ENCODE measurements at places on chromosomes 2 and 18.

DNA sequence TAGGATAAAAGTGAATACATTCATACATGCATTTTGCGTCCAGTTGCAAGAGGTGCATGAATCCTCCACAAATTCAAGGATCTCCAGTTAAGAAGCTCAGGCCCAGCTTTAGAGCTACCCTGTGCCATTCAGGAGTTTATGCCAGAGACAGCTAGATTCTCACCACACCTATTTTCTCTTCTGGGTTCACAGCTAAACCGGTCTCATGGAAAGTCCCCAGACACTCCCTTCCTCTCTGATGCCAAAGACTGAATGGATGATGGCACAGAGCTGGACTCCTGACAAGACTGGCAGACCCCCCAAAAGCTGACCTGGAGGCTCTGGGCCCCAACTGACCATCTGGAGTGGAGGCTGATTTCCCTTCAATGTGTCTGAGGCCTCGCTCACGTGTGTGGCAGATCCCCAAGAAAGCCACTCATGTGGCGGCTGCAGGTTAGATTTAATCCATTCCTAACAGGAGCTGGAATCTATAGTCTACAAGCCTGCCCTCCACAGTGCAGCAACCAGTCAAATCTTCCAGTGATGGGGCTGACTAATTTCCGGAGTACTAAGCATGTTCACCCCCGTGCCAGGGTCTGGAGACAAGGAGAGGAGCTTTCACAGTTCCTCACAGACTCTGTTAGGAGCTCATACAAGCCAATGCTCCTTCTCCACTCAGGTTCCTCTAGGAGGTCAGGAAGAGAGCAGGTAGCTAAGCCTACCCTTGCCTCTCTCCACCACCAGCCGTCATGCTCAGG, 257.1 kb downstream of the BCL11A start:
- DNase-seq, result no peak

DNA sequence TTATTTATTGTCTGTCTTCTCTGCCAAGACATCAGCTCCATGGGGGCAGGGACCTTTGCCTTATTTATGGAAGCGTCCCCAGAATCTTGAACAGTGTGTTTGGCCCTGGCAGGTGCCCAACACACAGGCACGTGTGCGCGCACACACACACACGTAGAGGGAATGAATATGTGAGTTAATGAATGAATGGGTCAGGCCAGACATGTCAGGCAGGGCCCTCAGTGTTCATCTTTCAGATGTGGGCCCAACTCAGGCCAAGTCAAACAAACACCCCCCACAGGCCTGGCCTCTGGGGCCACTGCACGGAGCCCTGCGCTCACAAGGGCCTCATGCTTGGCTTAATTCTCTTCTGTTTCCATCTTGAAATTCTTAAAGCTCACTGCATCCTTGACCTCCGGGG, 54.1 kb downstream of the DYSF start:
- no peak for DNase-seq

- peak; percentile 33 for DNase-seq
Observed at GRCh38 chr2:98515250-98515991, 70.8 kb downstream of the INPP4A start.

GRCh38 chr2:23208339-23208738, 176.6 kb upstream of the KLHL29 start:
- no peak for DNase-seq

DNA sequence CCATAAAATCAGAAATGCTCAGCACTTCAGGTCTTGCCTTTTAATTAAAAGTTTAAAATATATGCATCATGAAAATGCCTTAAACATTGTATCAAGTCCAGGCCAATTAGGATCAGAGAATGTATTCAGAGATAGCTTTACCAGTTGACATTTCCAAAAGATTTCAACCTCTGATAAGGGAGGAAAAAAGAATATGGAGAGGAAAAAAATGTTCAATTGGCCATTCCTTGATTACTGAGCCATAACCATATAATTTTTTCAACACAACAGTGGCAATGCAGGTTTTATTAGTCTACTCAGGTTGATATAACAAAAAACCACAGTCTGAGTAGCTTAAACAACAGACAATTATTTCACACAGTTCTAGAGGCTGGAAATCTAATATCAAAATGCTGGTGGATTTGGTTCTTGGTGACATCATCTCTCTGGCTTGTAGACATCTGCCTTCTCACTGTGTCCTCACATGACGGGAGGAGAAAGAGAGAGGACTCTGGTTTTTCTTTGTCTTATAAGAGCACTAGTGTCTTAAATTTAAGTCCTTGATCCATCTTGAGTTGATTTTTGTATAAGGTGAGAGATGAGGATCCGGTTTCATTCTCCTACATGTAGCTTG, 111.9 kb downstream of the IRS1 start:
- peak; percentile 15 for DNase-seq

DNA sequence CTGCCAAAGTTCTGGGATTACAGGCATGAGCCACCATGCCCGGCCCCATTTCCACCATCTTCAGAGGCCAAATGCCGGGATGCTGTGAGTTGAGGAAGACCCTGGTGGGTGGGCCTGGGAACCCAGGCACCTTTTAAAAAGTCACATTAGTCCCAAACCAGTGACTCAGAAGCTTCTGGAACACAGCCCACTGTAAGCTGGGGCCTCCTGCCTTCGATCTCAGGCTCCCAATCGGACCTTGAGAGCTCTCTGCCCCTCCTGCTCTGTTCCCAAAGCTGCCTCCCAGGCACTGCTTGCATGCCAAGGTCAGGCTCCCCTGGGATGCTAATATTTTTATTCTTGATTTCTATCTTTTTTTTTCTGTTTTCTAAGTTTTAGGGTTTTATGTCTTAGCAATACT, 4.2 kb downstream of the ADCY3 start:
- DNase-seq, result no peak

DNA sequence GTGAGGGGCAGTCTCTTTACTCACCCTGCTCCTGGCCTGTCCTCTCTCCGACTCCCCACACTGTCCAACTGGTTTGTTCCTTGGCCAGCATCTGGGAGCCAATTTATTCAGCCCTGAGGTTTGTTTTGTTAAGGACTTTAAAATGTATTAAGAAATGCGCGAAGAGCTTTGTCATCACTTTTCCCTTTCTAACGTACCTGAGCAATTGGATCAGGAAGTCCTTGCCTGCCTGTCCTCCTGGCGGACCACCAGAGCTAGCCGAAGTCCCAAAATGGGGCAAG, 164.7 kb upstream of the MSH6 start:
- no peak for DNase-seq

GRCh38 chr2:158730621-158731140, 64.4 kb upstream of the DAPL1 start:
- no peak for DNase-seq

- DNase-seq, result no peak
Observed at GRCh38 chr18:32742579-32742978, 30.2 kb downstream of the KLHL14 start.

GRCh38 chr2:168583710-168584521, 127.8 kb downstream of the CERS6 start:
- peak; percentile 79 for DNase-seq

GRCh38 chr2:166230724-166231070, 102.9 kb upstream of the SCN1A start:
- peak; percentile 68 for DNase-seq

GRCh38 chr2:126946318-126947102, 47.8 kb downstream of the TEX51 start:
- no peak for DNase-seq

GRCh38 chr18:27860701-27861107, 316.2 kb downstream of the CDH2 start:
- DNase-seq, result peak; percentile 26

GRCh38 chr2:208266936-208267335, 881 bp downstream of the PIKFYVE start:
- peak; percentile 55 for DNase-seq

GRCh38 chr2:62293151-62293489, 97.2 kb downstream of the B3GNT2 start:
- no peak for DNase-seq

DNA sequence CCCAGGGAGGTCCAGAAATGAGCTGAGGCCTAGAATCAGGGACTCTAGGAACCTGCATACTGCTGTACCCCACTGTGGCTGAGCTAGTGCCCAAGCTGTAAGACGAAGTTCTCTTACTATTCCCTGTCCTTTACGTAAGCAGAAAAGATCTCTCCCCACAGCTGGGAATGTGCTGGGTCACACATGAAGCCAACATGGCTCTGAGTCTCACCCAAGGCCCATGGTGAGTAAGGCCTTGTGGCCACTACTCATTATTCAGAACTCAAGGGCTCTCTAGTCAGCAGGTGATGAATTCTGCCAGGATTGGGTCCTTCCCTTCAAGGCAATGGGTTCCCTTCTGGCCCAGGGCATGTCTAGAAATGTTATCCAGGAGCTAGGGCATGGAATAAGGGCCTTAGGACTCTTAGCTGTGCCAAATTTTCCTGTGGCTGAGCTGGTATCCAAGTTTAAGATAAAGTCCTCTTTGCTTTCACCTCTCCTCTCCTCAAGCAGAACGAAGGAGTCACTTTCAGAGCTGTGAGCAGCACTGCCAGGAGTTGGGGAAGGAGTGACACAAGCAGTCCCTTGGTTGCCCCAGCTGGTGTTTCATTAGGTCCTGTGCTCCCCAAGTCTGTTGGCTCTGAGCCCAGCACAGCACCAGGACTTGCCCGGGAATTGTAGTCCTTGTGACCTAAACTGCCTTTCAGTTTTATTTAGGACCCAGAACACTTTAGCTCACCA, 707.6 kb downstream of the SLC4A3 start:
- DNase-seq, result peak; percentile 12

DNA sequence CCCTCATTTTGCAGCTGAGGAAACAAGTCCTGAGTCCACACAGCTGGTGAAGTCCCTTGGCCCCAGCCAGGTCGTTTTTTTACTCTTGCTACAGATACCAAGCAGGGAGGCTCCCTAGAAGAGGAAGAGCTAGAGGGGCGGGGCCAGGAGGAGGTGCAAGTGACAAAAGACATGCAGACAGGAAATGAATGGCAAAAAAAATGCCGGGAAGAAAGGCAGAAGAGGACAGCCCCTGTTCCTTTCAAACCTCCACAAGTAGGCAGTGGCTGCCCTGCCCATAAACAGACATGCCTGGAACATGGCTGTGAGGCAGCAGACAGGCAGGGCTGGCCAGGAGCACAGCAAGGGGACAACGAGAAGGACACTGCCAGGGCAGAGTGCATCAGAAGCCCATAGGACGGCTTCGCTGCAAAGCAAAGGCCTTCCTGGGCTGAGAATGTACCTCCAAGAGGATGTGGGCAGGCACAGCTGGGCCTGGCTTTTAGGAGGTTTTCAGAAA, 108.7 kb downstream of the ZBTB7C start:
- peak; percentile 8 for DNase-seq

GRCh38 chr18:48595703-48596218, 56.9 kb downstream of the CTIF start:
- no peak for DNase-seq

DNA sequence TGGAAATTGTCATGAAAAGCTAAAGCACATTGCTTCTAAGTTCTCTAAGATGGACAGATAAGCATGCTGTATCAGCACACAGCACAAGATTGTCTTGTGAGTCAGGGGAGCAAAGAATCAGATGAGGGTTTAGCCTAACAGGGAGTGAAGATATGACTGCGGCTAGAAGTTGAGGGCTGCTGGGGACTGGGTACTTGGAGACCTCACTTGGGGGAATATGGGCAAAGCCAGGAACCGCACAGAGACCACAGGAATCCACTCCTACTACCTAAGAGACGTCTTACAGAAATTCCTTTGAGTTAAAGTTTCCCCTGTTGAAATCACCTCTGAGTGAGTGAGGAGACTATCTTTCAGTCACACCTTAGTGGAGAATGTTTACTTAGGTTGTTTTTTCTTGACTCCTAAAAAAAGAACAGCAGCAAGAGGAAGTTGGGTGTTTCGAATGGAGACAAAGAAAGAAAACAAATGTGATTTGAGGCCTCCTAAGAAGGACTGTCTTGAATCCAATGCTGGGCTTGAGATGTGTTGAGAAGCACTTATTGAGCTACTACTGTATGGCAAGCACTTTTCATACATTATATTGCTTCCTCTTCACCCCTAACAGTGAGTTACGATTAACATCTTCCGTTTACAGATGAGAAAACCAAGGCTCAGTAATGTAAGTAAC, 100.7 kb downstream of the ANKRD44 start:
- no peak for DNase-seq

- DNase-seq, result no peak
Observed at GRCh38 chr2:12080360-12080759, 333.9 kb downstream of the LPIN1 start.

DNA sequence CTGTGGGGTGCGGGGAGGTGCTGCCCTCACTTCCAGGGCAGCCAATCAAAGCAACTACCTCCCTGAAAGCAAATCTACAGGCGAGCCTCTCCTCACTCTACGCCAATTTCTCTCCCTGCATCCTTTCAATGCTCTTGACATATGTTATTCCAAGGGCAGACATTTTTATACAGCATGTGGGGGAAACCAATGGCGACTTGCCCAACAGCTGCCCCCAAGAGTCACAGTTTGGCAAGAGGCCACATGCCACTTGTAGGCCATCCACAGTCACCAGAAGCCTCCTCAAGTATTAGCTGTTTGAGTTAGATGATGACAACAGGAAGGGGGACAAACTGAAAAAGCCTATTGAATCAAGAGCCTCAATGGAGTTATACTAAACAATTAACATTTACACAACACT, 114.6 kb downstream of the MYO5B start:
- no peak for DNase-seq

- peak; percentile 59 for DNase-seq
Observed at GRCh38 chr2:34096562-34097171, 497.6 kb upstream of the FAM98A start.

DNA sequence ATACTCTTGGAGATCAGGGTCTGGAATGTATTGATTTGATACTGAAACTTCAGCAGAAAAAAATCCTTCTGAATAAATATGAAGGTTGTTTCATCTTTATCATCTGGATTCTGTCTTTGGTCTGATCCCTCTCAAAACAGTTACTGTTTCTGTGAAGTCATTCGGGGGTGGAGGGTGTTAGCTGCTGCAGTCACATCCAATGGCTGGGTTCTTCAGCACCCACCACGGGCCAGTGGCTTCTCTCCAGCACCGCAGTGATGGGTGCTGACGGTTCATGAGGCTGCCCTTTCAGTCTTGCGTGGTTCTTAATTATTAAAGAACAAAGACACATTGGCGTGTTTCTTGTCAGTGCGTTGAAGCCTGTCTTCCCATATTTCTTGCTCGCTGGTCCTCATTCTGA, 148.0 kb downstream of the LDLRAD4 start:
- DNase-seq, result no peak

GRCh38 chr2:10634495-10634894, 55.3 kb downstream of the NOL10 start:
- no peak for DNase-seq

- DNase-seq, result no peak
Observed at GRCh38 chr18:40210696-40211095, 1744.3 kb upstream of the PIK3C3 start.

DNA sequence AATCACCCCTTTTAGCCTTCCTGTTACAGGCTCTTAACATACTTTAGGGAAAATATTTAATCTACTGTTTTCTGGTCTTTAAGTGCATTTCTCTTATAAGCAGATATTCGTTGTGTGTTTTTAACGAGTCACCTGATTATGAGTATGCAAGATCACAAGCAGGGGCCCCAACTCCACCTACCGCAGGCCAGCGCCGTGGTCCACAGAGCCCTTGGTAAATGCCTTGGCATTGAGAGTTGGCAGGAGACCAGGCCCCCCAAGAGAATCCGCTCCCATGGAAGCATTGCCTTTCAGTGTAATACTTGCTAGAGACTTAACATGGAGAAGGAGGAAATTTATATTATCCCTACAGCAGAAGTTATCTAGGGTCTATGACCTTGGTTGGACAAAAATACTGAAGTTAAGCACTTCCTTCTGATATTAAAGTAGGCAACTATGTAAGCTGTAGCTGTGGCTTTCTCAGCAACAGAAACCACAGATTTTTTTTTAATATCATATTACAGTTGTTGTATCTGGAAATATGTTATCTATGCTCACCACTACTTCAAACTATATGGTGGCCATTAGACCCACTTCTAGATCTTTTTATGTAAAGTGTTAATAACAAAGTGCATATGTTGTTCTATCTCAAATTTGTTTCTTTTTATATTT, 241.8 kb upstream of the MGAT5 start:
- DNase-seq, result no peak

Data from ELR (cell line).